Placental pericyte (primary cell): ENCODE measurements at places on chromosomes 2 and 18. TPM values are rescaled to one million over a fixed set of nuclear protein-coding genes. Genes with fewer than 3 reads are reported as not detected.

IL1RL1 gene
- 0.22 and 0.57 TPM in 2 replicates for total RNA-seq

CYRIA gene
- 0.22 and 0.43 TPM in 2 replicates for total RNA-seq

CCDC102B gene
- total RNA-seq, result 5.0 and 16.0 TPM in 2 replicates

TWIST2 gene
- total RNA-seq, result 30.4 and 66.4 TPM in 2 replicates

HK2 gene
- 49.0 and 188 TPM in 2 replicates for total RNA-seq

SLC4A5 gene
- total RNA-seq, result 0.29 and 0.44 TPM in 2 replicates

GLI2 gene
- 14.0 and 23.3 TPM in 2 replicates for total RNA-seq

FASTKD1 gene
- total RNA-seq, result 6.3 and 22.8 TPM in 2 replicates

LGALSL gene
- 0.86 and 4.4 TPM in 2 replicates for total RNA-seq

RGPD4 gene
- under 0.01 TPM in 1 of 2 replicates, not detected in the other for total RNA-seq

CDK15 gene
- 1.3 and 7.0 TPM in 2 replicates for total RNA-seq

GPBAR1 gene
- total RNA-seq, result 0.14 and 0.22 TPM in 2 replicates

ICA1L gene
- total RNA-seq, result 3.9 and 6.1 TPM in 2 replicates
